ENCODE measurements at places on chromosomes 6 and 20.

DNA sequence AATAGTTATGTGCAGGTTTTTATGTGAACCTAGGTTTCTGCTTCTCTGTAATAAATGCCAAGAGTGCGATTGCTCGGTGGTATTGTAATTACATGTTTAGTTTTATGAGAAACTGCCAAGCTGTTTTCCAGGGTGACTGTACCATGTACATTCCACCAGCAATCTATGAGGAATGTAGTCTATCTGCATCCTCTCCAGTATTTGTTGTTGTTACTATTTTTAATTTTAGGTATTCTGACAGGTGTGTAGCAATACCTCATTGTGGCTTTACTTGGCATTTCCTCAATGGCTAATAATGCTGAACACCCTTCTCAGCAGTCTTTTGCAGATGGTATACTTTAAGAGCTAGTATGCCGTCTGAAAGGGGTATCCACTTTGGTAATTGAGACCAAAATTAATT, 142.1 kb downstream of the BMP2 start:
- no peak for DNase-seq
- no peaks in the 10 kb centered on the region for H3K36me3 ChIP-seq
- no peaks in the 10 kb centered on the region for H3K27me3 ChIP-seq
- no peaks in the 10 kb centered on the region for H3K4me1 ChIP-seq
- H3K4me3 ChIP-seq: no peak overlapping the region

- no peak overlapping the region for H3K27ac ChIP-seq
- peaks cover 20% of the 10 kb centered on the region for H3K36me3 ChIP-seq
- H3K4me3 ChIP-seq: no peak overlapping the region
- DNase-seq: no peak
Measured at GRCh38 chr20:21391185-21391971, 5.9 kb downstream of the NKX2-4 start.

DNA sequence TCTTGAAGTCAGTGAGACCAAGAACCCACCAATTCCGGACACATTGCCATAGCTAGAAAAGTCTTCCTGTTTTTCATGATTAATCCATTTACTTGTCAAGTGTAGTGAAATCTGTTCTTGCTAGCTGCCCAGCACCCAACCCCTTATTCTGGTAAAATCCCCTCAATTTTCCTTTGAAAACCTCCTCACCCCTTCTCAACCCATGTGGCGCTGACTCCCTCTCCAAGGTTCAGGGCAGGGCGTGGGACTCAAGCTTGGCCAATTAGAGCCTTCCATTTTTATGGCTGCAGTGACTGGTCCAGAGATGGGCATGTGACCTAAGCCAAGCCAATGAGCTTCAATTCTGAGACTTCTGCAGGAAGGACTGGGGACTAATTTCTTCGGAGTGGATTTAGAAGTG, 9.8 kb upstream of the ZBP1 start:
- no peak for DNase-seq
- peak overlapping the region; percentile 98 for H3K27ac ChIP-seq
- H3K36me3 ChIP-seq: peaks cover 16% of the 10 kb centered on the region
- H3K4me3 ChIP-seq: peak overlapping the region; percentile 98

GRCh38 chr6:18016698-18017097, 29.3 kb upstream of the KIF13A start:
- no peak for DNase-seq
- no peaks in the 10 kb centered on the region for H3K4me1 ChIP-seq
- H3K27ac ChIP-seq: no peak overlapping the region
- no peaks in the 10 kb centered on the region for H3K27me3 ChIP-seq
- no peak overlapping the region for H3K4me3 ChIP-seq

DNA sequence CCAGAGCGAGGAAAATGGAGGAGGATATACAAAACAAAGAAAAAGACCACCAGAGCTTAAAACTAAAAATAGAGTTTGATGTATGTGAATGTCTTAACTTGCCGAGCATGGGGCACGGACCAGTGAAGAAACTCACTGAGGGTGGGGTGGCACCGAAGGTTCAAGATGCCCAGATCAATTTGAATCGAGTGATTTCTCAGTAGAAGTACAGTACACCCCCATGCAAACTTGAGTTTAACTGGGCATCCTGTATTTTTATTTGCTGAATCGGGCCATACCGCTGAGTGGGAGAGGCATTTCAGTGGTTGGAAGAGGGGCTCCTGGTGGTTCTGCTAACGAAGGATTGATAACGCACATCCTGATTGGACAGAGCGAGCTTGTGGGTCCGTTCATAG, 81.7 kb downstream of the ANKRD60 start:
- no peak overlapping the region for H3K27ac ChIP-seq
- H3K27me3 ChIP-seq: peaks cover 32% of the 10 kb centered on the region
- H3K4me1 ChIP-seq: no peaks in the 10 kb centered on the region

DNA sequence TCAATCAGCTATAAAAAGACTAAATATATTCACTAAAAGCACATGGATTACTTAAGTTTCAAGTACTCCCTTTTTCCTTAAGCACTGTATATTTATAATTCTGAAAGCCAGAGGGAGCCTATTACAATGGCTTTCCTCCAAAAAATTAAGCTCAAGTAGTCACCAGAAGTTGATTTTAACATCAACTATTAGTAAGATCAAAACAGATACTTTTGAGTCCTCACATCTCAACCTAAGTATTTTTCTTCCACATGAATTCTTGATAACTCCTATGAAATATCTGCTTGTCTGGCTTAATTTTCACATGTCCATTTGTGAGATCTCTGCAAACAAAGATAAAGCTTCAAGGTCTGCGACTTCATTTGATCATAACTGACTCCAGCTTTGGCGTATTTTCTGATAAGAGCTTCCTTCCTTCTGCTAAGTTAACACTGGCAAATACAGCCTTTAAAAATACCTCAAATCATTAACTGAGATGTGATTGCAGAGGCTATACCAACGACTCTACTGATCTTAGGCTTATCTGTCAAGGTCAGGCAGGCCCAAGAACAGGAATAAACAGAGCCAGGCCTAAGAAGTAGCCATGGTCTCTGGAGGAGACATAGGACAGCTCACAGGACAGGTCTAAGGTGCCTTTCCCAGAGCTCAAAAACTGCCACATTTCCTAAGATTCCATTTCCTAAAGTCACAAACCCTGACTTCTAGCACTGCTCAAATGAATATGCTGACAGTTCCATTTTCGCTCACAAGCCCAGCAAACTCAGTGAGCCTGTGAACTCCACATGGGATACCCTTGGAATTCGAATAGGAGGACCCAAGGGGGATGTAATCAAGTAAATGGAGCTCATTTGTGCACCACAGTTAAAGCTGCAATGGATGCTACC, 10.0 kb downstream of the SNX5 start:
- DNase-seq: no peak
- peak overlapping the region; percentile 9 for H3K4me3 ChIP-seq
- no peak overlapping the region for H3K27ac ChIP-seq
- H3K4me1 ChIP-seq: peaks cover 49% of the 10 kb centered on the region

DNA sequence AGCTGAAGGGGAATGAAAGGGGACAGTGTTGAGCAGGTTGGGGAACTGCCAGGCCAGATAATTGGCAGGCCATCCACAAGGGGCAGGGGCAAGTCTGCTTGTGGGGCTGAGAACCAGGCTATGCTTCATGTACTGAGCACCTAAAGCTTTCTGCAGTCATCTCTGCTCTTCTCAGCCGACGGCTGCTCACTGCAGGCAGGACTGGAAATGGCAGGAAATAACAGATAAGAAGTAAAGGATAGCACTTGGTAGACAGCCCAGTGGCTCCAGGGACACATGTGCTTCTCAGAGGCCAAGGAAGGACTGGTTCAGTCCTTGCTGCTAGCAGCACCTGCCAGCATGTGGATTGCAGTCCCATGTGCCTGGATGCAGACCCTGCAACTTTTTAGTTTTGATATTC, 89.8 kb downstream of the CD164 start:
- H3K27me3 ChIP-seq: no peaks in the 10 kb centered on the region
- DNase-seq: no peak
- no peaks in the 10 kb centered on the region for H3K36me3 ChIP-seq
- H3K27ac ChIP-seq: no peak overlapping the region
- H3K4me1 ChIP-seq: peaks cover 7% of the 10 kb centered on the region
- no peak overlapping the region for H3K4me3 ChIP-seq

GRCh38 chr6:80336911-80337310, 230.4 kb downstream of the BCKDHB start:
- DNase-seq: no peak
- H3K27me3 ChIP-seq: no peaks in the 10 kb centered on the region
- H3K27ac ChIP-seq: no peak overlapping the region
- peaks cover 4% of the 10 kb centered on the region for H3K4me1 ChIP-seq
- H3K4me3 ChIP-seq: no peak overlapping the region

Measured in naive thymus-derived CD8-positive, alpha-beta T cell (primary cell).